ENCODE measurements at places on chromosomes 3 and 15. TPM values are rescaled to one million over a fixed set of nuclear protein-coding genes. Genes with fewer than 3 reads are reported as not detected.

Gene TGM4
- polyA plus RNA-seq: not detected

Gene GOLGA8J
- not detected for polyA plus RNA-seq

Gene RFTN1
- polyA plus RNA-seq: 25.9 TPM

Gene EPHB3
- polyA plus RNA-seq: 0.51 TPM

Gene SLTM
- 74.8 TPM for polyA plus RNA-seq

Gene NPHP3
- 21.3 TPM for polyA plus RNA-seq

DNA sequence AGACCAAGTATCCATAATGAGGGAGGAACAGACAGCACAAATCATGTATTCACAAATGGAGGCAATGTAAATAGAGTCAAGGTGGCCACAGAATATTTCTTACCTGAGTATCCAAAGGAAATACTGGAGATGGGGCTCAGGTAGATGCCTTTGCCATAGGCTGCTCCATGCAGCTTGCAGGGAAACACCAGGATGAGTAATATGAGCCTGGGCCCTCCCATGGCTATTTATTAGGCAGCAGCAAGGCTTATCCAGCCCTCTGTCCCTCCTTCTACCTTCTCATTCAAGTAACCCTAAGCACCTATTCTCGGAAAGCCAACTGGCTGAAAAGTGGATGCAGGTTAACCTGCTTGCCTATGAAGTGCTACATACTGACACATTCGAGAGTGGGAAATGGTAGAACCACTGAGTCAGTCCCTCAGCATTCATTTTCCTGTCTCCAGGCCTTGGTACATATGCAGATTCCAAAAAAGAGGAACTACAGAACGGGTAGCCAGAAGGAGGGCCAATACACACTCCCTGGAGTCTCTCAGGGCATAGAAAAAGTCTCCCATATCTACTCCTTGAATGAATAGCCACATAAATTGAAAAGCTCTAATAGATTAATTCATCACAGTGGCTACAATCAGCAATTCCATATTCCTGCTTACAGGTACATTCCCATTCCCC, 18.3 kb upstream of the PKM start:
- DNase-seq: no peak

DNA sequence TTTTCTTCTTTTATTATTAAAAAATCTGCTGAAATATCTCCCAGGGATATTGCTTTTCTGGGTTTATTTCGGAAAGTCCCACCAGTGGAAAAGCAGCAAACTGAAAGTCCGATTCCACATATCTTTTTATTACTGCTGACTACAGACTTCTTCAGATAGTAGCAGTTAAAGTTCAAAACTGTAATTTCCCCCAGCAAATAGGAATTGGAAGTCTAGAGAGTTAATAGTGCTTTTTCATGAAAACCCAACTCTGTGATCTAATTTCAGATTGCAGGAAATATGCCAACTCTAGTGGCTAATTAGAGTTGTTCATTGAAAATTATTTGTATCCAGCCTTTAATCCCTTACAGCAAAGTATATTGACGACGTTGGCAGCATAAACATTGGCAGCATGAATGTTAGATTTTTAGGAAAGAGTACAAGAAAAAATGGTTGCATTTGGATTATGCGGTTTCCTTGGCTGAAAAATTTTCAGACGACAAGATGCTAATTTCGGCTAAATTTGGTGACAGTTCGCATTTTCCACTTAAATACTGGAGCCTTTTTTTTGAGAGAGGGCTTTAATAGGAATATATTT, 472.9 kb upstream of the CBLB start:
- no peak for DNase-seq

DNA sequence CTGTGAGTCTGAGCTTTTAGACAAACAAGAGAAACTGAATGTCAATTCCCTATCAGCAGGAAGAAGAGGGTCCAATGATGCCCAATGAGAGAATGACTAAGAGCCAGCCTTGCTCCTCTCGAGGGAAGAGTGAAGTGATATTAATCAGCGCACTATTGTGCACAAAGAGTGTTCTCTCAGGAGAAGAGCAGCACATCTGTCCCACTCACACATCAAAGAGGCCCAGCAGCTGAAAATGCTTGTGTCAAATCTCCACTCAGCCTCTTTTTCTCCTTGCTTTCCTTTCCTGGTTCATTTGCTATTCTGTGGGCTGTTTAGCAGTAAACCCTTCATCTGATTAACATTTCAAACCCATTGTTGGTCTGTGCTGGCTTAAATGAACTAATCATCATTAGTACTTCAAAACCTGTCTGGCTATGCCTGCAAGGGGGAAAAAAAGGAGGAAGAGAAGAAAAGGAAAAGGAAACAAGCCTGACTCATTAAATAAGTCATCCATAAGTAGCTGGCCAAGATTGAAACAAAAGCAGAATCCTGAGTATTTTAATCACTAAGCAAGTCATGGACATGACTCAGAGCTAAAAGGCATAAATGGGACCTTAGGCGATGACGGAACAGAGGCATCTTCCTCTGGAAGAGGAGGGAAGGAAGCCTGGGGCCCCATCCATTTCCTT, 912.7 kb downstream of the TUSC7 start:
- no peak for DNase-seq

DNA sequence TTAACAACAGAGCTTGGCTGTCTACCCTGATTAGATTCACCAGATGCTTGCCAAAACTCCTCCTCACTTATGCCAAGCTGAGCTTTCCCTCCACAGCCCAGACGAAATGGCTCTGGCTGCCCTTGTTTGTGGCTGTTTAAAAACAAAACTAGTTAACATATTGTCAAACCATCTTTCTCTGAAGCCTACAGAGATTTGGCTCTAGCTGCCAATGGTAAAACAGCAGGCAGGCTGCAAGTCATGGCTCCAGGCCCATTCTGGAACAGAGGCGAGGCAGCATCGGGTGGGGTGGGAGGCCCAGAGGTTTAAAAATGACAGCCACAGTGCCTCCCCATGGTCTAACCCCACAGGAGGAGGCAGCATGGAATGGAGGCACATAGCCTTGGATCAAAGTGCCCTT, 75.9 kb downstream of the SCN5A start:
- DNase-seq: no peak

- DNase-seq: no peak
These were observed 55.4 kb downstream of the ZNF148 start for GRCh38 chr3:125319765-125320164.

- DNase-seq: no peak
These were observed 44.0 kb upstream of the GLCE start for GRCh38 chr15:69116391-69116790.

DNA sequence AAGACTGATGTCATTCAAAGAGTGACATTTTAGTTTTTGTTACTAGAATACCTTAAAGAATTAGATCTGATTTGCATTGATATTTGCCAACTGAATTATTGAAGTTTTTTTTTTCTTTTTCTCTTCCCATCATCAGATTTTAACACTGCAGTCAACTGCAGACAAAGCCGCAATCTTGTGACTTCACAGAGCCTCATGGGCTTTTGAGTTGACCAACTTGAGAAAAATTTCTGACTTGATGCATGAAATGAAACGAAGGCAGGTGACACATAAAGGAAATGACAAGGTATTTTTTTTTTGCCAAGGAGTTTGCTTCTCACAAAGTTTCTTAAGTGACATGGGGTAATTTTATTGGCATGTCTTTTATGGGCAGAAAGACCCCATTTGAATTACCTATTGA, 383.7 kb downstream of the GAP43 start:
- DNase-seq: no peak

DNA sequence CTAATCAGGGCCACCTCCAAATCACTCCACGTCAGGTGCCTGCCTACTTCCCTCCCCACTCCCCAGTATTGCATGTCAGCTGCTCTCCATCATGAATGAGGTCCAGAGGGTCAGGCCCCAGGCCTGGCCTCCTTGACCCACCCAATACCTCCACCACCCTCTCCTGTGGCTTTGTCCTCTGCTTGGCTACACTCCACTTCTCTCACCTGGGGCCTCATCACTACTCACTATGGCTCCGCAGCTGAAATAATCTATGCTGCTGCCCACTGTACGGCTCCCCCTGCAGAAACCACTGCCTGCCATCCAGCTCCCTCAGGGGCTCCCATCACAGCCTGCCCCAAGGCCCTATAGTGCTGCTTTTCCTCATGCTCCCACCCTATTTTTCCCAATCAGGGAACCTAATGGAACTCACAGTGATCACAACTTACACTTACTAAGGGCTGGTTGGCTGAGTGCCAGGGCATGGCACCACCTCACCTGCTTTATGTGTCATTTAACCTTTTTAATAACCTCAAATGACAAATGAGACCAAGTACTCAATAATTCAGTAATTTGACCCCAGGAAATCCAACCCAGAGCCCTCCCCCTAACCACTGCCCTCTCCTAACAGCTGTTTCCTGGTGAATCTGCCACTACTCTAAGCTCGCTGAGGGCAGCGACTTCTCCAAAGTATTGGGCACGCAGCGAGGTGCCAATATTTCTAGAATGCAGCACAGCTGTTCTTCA, 2.3 kb downstream of the GORASP1 start:
- no peak for DNase-seq
